ENCODE measurements at places on chromosomes 13 and 19.

DNA sequence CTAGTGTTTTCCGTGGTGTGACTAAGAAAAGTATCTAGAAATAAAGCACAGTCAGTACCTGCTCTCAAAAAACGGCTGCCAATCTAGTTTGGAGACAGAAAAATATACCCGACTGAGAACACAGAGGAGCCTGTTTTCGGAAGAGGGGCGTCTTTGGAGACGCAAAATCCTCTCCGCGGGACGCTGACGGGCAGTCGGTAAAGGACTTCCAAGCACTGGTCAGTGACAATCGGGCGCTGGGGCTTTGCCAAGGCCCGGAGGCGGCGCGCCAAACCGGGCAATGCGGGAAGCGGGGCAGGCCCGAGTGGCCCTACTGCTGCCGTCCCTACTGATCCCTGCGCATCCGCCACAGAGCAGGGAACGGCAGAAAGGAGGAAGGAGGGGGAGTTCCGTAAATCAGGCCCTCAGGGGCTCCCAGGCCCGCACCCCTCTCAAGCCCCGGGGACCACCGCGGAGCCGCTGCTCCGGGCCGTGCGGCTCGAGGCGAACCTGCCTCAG, 588 bp upstream of the DPY19L3 start:
- no peak for DNase-seq

DNA sequence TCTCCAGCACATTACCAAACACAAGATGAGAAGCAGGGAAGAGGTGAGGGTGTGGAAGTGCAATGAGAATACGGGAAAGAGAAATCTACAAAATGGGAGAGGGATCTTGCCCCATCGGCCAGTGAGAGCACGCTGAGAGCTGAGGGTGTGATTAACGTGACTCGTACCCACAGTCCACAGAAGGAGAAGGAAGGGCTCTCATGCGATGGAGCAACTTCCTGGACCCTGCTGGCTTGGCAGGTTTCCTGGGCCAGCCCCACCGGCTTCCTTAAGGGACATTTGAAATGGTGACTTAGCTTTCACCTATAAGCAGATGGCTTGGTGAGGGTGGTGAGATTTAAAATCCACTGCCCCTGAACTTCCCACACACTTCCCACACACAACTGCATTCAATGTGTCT, 740.1 kb downstream of the UQCRFS1 start:
- DNase-seq = no peak

DNA sequence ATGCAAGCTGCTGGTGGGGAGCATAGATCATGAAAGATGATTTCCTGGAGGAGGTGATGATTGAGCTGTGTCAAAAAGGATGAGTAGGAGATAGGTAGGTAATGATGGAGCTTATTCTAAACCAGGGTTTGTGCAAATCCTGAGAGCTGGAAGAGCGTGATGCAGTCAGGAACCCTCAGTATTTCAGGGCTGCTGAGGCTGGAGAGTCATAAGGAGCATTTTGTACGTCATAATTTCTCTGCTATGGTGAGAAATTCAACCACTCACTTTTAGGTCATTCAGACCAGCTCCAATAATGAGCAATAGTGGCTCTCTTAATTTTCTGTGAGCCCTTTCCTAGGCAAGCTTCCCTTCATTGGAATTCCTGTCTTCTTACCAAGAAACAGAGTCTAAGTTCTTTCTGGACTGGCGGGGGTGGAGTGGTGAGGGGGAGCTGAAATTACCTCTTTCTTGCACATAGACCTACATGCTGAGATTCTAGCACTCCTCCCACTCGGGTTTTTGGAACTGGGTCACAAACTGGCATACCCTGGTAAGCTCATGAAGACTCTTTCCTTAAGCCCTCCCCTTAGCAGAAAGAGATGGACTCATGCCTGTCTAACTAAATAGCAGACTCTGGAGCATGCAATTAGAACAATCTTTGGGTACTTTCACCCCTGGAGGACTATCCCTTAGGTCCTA, 62.2 kb upstream of the MYCBP2 start:
- no peak for DNase-seq

DNA sequence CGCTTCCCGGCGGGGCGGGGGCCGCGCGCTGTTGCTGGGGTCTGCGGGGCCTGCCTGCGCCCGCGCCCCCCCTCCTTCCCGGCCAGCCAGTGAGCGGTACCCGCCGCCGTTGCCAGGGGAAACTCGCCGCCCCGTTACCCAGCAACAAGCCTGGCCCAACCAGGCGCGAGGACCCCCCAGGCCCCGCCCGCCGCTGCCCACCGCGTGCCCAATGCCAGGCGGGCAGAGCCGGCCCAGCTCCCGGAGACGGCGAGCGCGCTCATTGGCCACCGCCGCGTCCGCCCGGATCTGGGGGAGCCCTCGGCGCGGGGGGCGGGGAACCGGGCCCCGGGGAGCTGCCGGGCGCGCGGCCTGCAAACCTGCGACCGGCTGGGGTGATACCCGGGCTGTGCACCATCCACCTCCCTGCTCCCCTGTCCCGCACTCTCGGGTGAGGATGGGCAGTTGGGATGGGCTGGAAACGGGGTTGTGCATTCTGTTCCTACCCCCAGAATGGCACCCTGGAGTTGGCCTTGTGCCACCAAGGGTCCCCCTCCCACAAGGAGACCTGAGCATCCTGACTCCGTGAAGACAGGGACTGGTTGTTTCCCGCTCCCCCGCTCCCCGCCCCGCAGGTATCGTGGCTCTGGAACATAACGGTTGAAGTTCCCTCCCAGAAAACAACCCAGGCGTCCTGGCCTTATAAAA, 8.8 kb upstream of the BBC3 start:
- no peak for DNase-seq

GRCh38 chr13:87680298-87680697, 9.1 kb downstream of the SLITRK5 start:
- DNase-seq = no peak

GRCh38 chr19:45170146-45171106, 7.6 kb downstream of the TRAPPC6A start:
- no peak for DNase-seq

DNA sequence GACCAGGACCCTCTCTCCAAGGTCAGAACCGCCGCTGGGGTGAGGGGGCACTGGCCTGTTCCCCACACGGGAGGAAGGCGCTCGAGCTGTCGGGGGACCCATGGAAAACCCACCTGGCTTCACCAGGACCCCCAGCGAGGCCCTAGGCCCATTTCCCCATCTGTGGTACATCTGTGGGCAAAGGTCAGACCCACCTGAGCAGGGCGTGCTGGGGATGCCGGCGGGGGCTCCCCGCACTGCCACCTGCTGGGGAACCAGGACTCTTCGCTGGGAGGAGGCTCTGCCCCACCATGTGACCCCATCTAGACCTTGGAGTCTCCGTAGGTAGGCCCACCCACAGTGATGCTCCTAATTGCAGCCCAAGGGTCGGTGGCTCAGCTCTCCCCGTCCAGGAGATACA, 511 bp downstream of the WDR88 start:
- DNase-seq = no peak

DNA sequence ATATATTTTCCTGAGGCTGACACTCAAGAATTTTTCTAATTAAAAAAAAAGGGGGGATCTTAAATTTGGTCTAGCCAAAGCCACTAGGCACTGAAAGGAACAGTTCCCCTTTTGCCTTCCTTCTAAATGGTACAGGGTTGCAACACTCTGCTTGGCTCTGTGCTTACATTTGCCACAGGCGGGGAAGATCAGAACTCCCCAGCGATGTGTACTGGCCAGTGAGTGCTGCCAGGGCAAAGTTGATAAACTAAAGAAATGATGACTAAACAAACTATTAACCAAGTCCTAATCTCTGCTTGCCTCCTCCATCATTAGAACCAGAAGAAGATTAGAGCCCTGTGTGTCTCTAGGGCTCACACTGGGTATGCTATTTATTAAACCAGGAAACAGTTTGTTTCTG, 75.3 kb upstream of the SCEL start:
- no peak for DNase-seq

DNA sequence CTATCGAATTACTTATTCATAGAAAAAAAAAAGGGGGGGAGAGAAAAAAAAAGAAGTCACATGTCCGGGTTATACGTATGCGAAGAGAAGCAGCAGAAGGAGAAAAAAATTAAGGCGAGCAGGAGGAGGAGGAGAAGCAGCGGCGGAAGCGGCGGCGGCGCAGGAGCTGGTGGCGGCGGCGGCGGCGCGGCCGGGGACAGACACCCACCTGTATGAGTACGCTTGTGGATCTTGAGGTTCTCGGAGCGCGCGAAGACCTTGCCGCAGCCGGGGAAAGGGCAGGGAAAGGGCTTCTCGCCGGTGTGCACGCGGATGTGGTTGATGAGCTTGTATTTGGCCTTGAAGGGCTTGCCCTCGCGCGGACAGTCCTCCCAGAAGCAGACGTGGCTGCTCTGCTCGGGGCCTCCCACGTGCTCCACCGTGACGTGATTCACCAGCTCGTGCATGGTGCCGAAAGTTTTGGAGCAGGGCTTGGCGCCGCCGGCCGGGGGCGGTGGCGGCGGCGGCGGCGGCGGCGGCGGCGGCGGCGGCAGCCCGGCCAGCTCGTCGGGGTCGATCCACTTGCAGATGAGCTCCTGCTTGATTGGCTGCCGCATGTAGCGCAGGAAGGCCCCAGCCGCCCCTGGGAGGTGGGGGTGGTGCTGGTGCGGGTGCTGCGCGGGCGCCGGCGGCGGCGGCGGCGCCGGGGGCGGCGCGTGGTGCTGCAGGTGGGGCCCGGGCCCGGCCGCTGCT, 1.5 kb downstream of the ZIC5 start:
- no peak for DNase-seq

DNA sequence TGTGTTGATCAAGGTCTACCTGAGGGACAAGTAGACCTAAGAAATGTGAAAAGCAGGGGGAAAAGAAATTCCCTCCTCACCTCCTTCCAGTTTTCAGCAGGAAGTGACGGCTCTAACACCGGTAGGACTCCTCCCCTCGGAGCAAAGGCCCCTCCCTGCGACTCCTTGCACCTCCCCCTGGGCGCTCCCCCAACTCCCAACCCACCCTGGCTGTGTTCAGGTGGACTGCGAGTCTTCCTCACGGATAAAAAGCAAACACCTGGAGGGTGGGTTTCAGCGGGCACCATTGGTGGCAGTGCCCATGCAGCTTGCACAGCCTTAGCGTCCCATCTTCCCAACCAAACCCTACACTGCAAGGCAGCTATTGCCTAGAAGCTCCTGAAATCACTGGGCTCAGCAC, 124.5 kb downstream of the COL4A1 start:
- no peak for DNase-seq

DNA sequence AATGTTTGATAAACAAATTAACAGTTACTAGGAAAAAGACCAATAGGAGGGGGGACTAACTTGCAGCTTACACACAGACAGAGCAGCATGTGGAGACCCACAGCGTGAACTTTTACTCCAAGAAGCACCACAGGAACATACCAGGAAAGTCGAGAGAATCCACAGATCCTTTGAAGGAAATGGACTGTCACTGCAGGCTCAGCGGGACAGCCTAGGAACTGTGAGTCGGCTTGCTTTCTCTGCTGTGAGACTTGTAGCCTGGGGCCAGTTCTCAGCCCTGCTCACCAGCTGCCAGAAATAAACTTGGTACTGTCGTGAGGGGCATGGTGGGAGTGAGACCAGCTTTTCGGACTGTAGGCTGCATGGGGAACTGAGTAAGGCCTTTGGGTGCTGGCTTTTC, 1211.5 kb downstream of the PCDH17 start:
- DNase-seq = no peak

DNA sequence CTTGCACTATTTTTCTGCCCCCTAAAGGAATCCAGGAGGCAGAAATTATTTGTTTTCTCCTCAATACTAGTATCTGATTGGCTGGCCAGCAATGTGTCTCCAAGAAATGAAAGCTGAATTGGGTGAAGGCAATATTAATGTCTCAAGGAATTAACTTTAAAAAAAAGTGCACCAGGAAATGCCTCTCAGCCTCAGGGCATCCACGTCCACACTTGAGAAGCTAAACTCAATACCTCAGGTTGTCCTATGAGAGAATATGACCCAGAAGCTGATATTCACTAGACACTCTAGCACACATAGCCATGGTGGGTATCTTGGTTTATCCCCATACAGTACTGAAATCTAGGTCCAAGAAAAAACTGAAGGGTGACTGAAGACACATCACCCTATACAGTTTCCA, 2.1 kb downstream of the ZNF91 start:
- DNase-seq = no peak

- no peak for DNase-seq
Measured at GRCh38 chr19:1312767-1313694, 27.4 kb downstream of the EFNA2 start.

GRCh38 chr13:59488436-59488835, 675.3 kb downstream of the DIAPH3 start:
- DNase-seq = no peak

- DNase-seq = no peak
Measured at GRCh38 chr19:45779231-45780145, 2.8 kb downstream of the DMPK start.

DNA sequence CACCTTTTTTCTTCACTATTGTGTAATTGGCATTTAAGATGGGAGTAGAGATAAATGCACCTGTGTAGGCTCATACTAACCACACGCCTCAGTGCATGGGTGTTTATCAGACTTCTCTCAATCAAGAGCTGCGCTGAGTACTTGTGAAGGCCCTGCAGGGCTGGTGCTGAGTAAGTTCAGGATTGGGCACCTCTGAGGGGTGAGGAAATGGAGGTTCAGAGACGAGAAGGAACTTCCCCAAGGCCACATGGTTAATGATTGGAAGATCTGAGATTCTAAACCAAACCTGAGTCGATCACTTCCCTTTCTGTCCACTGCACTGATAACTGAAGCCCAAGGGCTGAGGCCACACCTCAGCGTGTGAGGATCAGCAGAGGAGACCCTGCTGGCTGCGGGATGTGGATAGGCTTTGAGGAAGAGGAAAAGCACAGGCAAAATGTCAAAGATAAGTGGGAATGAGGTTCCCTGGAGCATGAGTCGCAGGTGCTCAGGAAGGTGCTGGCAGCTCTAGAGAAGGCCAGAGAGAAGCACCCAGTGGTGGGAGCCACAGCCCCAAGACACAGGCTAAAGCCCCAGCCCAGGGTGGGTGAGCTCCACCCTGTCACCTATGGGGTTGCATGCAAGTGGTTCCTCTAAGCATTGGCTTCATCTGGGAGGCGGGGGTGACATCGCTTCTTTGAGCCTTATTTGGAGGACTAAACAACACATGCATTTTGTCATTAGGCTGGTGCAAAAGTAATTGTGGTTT, 32.3 kb upstream of the GJB6 start:
- no peak for DNase-seq
